ENCODE measurements at places on chromosomes 2 and 18.

GRCh38 chr2:28997237-28997846 is 16.2 kb downstream of the TOGARAM2 start:
- no peak for DNase-seq

DNA sequence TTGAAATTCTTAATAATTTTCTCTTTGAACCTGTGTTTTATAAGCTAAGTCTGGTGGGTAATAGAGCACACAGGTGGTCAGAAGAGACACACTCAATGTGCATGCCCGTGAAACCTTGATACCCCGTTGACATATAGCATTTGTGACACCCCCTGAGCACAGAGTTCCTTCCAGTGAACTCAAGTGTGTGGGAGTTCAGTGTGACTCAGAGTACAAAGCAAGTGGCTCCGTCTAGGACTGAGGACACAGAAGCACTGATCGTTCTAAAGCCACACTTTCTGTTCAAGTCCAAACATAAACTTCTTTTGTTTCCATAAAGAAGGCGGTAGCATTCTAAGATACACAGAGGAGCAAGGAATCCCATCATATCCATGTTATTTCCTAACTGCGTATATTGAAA is 523.6 kb downstream of the PID1 start:
- no peak for DNase-seq

GRCh38 chr2:71494523-71495155 is 41.3 kb downstream of the DYSF start:
- no peak for DNase-seq

- DNase-seq = no peak
Measured at GRCh38 chr18:59941331-59941730, 41.5 kb downstream of the PMAIP1 start.

All from NCI-H1105 (cell line).